ENCODE measurements at places on chromosomes 4 and X. TPM values are rescaled to one million over a fixed set of nuclear protein-coding genes. Genes with fewer than 3 reads are reported as not detected.

Gene HMGN5
- polyA plus RNA-seq = 18.4 TPM

Gene QRFPR
- 0.48 TPM for polyA plus RNA-seq

Gene GAB1
- polyA plus RNA-seq = 11.0 TPM

Gene BEX1
- polyA plus RNA-seq = 25.8 TPM

Measured in right cardiac atrium (tissue), 5 donors.